ENCODE measurements at places on chromosomes 7 and 10.

DNA sequence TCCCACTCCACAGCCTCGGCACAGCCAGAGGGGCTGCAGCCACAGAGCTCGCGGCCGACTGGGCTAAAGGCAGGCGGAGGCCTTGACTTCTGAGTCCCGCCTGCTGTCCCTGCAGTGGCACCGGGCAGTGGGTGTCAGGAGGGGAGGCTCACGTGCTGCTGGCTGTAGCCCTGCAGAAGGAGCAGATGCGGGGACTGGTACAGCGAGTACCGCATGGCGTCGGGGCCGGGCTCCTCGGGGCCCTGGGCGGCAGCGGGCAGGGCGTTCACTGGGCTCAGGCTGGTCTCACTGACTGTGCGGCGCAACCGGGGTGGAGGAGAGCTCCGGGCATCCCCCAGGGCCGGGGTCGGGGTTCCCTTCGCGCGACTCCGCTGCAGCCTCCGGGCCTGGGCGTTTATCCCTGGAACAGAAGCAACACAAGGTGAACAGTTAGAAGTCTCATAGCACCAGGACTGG, 25.6 kb downstream of the PAPOLB start:
- no peak for DNase-seq

DNA sequence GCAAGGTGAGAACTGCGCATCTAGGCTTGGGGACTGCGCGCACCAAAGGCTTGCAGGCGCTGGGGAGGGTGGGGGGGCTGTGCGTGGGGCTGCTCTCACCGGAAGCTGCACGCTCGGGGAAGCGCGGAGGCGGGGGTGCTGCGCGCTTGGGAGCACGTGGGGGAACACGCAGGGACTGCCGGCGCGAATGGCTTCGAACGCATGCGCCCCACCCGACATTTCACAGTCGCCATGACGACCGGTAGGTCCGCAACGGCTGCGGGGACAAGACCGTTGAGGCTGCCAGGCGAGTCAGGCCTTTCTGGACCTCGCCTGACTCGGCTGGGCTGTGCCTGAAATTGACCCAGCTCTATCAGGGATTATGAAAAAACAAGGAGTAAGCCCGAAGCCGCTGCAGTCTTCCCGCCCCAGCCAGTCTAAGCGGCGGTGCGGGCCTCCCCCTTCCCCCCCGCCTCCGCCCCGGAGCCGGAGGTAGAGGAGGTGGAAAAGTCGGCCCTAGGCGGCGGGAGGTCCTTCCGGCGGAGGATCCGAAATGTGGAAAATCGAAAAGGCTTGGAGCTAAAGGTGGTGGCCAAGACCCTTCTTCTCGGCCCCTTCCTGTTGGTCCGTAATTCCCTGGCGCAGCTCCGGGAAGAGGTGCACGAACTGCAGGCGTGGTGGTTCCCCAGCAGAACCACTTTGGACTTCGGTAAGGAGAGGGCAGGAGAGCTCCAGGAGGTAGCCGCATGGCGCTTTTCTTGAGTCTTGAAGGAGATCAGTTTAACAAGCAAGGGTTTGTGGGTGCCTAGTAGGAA, 34.9 kb upstream of the STEAP1 start:
- peak; percentile 15 for DNase-seq

- peak; percentile 53 for DNase-seq
These were observed 254.3 kb upstream of the CACNA2D1 start for GRCh38 chr7:82697897-82698296.

DNA sequence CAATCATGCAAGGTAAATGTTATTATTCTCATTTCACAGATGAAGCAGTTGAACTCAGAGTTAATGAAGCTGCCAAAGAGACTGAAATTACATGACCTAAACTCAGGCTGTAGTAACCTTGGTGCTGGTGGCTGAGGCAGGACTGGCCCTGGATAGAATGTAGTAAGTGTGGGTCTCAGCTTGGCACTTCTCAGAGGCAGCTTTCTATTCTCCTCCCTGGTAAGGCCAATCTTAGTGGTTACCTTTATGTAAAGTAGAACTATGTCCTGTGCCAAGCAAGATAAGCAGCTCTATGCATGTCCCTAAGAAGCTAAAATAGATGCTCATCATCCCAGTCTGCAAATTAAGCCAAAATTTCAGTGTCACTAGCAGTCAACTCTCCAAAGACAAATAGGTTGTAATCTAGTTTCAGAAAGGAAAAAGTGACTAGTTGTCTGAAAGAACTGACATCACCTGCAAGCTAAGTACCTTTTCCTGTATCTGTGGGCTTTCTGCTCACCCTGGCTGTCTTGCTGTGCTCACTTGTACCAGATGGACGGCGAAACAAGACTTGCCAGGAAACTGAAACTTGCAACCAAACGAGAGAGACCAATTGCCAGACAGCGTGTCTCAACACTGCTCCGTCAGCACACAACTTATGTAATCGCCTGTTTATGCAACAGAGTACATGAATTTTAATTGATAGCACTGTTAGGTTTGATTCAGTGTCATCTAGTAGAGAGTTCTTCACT, 43.7 kb downstream of the CH25H start:
- no peak for DNase-seq

DNA sequence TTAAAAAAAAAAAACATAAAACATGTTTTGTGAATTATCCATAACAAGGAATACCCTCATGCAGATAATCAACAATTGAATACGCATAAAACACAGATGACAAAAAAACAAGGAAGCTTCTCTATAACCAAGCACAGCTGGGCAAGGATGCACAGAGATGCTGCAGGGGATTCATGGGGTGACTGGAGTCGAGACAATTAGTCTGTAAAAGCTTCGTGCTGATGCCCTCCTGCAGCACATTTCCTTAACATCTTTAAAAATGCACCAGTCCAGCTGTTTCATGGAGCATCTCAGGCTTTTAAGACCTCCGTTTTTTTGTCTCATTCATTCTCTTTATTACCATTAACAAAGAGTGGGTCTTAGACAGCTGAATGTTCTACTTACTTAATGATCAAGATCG, 794.0 kb upstream of the C7orf33 start:
- no peak for DNase-seq

DNA sequence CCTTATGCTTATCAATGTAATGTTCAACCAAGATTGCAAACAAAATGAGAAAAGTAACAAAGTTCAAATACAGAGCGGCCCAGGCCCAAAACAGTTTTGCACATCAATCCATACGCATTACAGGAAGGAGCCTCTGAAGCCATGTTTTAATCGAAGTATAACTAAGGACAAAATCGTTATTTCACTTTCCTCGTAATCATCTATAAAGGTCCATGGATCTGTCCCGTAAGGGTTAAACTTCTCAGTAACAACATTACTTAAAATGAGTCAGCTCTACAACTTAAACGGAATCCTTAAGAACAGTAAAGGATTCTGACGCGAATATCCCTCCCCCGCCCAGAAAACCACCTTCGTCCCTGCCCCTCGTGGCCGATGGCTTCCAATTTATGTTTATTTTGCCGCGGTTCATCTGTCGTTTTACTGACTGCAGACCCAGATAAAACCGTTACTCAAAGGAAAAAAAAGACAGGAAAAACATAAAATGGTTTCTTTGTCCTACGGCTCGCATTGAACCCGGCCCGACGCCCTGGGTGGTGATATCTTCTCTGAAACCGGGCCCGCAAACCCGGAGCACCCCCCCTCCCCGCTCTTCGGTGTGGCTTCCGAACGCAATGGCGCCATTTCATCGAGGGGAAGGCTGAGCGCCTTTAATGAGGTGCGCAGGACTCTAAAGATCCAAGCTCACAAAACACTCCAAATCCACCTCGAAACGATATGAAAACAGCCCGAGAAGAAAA, 1.1 kb downstream of the HNRNPA2B1 start:
- DNase-seq: peak; percentile 47

GRCh38 chr7:35259523-35259908, 5.6 kb upstream of the TBX20 start:
- DNase-seq: no peak

DNA sequence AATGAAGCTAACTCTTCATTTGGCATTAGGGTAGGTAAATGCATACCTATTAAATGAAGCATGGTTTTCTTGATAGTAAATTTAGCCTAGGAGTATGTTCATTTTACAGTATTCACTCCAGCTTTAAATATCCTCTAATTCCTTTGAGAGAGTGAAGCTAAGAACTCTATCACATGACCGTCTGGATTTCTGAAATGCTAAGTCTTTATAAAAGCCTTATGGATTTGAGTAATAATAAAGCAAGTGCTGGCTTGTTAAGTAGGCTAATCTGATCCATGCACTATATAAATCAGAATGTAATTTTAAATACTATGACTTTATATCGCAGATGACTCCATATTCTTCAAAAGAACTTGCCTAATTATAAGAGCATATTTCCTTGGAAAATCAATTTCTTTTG, 64.8 kb downstream of the REEP3 start:
- no peak for DNase-seq

- no peak for DNase-seq
These were observed 3.6 kb downstream of the ADGRA1 start for GRCh38 chr10:133091316-133091715.

DNA sequence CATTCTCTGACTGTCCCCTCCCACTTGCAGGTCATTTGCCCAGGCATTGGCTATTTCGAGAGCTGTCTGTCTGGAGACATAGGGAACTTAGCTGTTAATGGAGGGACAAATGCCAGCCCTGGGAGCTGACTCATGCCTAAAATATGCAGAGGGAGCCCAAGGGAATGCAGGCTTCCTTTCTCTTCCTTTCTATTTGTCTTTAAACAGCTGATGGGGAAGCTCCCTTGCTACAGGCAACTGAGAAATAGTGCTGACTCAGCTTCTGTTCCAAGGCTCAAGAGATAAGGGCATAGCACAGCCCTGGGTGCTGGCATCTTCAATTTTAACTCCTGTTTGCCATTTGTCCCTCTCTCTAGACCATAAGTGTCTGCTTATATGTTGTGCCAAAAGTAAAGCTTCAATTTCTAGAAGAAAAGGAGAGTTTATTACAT, 82.7 kb upstream of the C1GALT1 start:
- DNase-seq: peak; percentile 94

- no peak for DNase-seq
These were observed 564.5 kb downstream of the PTPRN2 start for GRCh38 chr7:158023157-158023556.

- no peak for DNase-seq
These were observed 39.1 kb upstream of the CALD1 start for GRCh38 chr7:134740376-134740775.

DNA sequence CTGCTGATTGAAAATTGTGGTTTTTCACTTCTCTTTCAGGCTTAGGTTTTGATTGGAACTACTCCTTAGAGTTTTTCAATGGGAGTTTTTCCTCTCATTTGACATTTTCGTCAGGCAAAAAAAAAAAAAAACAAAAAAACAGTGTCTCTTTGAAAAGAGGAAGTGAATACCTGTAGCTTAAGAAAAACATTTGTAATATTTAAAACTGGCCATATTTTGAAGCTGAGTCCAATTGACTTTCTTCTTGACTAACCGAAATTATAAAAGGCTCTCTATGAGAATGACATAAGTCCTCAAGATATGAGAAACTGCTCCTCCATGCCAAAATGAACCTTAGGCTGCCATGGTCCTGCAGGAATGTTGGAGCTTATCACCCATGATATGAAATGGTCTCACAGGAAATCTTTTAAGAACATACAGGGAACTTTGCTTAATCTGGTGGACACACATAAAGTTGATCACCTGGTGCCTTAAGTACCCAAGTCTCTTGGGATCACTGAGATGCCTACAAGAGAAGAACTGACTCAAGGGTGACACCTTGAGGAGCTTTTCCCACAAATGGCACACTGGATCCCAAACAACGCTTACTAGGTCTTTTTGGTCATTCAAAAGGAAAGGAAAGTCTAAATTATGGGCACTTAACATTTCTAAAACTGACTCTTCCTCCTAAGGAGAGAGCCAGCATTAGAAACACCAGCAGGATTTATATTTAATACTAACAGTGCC, 263.4 kb downstream of the CDC14C start:
- no peak for DNase-seq

DNA sequence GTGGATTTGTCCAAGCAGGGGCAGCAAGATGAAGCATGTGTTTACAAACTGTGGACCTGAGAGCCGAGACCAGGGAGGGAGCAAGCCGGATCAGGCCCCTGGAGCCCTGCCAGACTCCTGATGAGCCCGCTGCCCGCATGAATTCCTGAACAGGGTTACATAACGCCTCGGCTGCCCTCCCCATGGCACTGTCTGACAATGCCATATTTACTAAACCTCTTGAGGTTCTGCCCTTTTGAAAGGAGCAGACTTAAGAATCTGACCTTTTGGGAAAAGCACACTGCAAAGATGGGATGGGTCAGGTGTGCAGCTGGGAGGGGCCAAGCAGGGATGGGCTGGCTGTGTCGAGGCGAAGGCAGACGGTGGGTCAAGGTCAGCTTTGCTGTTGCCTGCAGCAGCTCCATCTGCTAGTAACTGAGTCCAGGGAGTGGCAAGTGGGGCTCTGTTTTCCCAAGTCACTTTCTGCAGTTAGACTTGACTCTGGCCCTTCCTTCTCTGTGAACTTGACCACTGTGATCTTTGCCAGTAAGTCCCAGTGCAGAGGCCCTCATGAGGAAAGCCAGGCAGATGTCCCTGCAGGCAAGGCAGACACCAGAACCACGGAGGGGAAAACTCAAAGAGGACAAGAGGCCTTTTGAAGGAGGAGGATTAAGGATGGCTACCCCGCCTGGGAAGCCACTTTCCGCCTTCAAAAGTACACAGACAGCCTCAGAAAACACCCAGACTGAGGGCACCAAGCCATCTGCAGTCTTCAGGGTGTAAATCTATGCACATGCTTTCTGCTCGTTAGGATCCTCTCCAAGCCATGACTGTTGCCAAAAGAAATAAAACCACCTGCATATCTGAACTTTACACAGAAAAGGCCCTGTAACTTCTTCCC, 175.8 kb downstream of the TNS3 start:
- DNase-seq: peak; percentile 57

DNA sequence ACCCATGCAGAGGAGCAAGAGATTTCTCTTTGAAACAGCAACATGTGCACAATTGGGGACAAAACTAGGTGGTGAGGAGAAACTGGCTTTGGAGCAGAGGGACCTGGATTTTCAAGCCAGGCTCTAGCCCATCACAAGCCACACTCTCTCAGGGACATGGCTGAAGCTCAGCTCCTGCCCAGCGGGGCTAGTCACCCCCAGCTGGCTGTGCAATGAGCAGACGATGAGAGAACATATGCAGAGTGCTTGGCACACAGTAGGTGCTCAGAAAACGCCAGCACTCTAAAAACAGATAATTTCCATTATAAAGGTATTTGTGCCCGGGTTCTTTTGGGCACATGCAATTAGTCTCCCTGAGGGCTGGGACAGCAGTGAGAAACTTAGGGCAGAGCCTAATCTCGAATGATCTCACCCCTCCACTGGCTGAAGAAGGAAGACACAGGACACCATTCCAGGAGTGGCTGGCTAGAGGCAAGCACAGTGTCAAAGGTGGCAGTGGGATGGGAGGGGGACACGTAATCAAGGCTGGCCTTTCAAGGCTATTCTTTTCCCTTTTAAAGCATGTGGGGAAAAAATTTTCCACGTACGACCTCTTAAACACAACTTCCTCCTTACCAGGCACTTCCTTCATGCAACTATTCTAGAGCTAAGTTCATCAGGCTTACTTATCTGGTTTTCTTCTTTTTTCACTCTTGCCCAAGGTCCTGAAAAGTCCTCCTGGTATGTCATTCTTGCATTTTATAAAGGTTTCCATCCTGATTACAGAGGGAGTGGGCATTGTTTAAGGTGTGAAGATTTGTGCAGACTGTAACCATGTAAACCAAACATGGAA, 15.1 kb downstream of the FAM53B start:
- no peak for DNase-seq

- peak; percentile 48 for DNase-seq
These were observed 10.8 kb upstream of the PYROXD2 start for GRCh38 chr10:98425511-98426352.

GRCh38 chr10:2445370-2445769, 622.0 kb upstream of the PFKP start:
- no peak for DNase-seq
